ENCODE measurements at places on chromosomes 1 and 21.

GRCh38 chr21:37402251-37402867, 35.8 kb downstream of the DYRK1A start:
- H3K4me1 ChIP-seq: peaks cover 69% of the 10 kb centered on the region
- no peaks in the 10 kb centered on the region for H3K36me3 ChIP-seq
- H3K27me3 ChIP-seq: no peaks in the 10 kb centered on the region
- no peak overlapping the region for H3K4me3 ChIP-seq
- no peak for DNase-seq

- no peak overlapping the region for H3K4me3 ChIP-seq
- H3K27ac ChIP-seq: no peak overlapping the region
- H3K36me3 ChIP-seq: peaks cover 82% of the 10 kb centered on the region
- H3K27me3 ChIP-seq: no peaks in the 10 kb centered on the region
- H3K4me1 ChIP-seq: no peaks in the 10 kb centered on the region
Observed at GRCh38 chr1:228318823-228319241, 87.8 kb downstream of the TRIM11 start.

DNA sequence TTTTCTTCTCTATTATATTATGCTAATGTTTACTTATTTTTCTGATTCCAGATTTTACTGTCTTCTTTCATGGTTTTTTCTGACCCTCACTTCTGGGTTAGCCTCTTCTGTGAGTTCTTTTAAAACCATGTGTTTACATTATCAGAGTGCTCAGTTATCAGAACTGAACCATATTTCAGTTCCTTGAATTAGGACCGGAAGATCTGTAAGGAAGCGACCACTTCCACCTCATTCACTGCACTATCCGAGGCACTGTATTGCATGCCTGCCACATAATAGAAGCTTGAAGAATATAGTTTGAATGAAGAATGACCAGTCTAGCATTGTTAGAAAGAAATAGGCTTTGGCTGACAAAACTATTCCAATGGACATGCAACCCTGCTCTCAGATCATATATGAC, 281.0 kb upstream of the DEPDC1 start:
- no peak for DNase-seq
- H3K36me3 ChIP-seq: no peaks in the 10 kb centered on the region
- H3K27me3 ChIP-seq: no peaks in the 10 kb centered on the region

- H3K4me3 ChIP-seq: no peak overlapping the region
- no peaks in the 10 kb centered on the region for H3K4me1 ChIP-seq
- DNase-seq: no peak
- no peaks in the 10 kb centered on the region for H3K27me3 ChIP-seq
Observed at GRCh38 chr21:35309316-35309715, 260.2 kb upstream of the RUNX1 start.
